ENCODE measurements at places on chromosomes 1 and 21.

DNA sequence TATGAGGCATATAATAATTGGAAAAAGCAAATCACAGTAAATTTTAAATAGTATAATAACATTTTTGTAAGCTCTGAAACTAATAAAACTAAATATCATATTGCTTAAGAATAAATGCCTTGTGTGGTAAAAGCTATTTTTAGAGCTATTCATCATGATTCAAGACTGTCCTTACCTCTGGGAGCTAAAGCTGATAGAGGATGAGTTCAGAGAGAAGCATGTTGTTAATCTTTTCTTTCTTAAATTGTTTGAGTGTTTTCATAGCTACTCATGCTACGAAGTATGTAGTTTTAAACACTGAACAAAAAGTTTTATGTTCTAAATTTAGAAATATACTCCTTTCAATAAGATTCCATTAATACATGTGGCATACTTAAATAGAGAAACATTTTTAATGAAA is 30.5 kb downstream of the IFI16 start:
- peak; percentile 84 for DNase-seq

GRCh38 chr1:53122961-53123413 is 19.5 kb downstream of the SLC1A7 start:
- no peak for DNase-seq

DNA sequence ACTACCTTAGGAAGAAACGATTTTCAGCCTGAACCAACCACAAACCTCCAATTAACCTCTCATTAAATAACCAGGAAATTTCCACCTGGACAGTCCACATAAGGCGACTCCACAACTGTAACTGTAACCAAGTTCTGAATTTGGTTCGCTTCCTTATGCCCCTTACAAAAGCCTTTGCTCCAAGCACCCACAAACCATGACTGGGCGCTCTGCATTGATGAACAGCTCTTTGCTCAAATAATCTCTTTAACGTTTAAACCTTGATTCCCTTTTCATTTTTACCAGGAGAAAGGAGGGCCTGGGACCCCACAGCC is 38.2 kb upstream of the ZNF124 start:
- peak; percentile 15 for DNase-seq

GRCh38 chr1:109481646-109482045 is 2.1 kb upstream of the ATXN7L2 start:
- no peak for DNase-seq

GRCh38 chr1:96409087-96409486 is 312.5 kb upstream of the PTBP2 start:
- no peak for DNase-seq

DNA sequence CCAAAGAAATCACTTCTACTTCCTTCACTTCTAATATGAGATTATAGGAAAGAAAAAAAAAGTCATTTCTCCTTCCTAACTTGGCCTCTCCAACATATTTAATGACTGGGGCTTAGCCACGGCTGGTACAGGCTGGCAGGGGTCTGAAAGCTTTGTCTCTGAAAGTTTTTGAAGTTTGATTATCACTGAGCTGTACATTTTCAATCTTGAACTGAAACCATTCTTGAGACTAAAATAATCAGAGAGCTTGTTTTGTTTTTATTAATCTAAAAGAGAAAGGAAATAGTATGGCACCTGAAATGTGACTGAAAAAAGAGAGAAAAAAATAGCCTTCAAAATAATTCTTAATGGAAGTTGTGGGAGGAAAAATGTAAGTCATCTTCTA is 3.8 kb upstream of the KRTAP19-8 start:
- DNase-seq = no peak

- DNase-seq = no peak
These were observed 193.9 kb upstream of the C1orf174 start for GRCh38 chr1:4093856-4094565.

- DNase-seq = peak; percentile 12
These were observed 40.2 kb upstream of the PARP1 start for GRCh38 chr1:226447932-226448665.

DNA sequence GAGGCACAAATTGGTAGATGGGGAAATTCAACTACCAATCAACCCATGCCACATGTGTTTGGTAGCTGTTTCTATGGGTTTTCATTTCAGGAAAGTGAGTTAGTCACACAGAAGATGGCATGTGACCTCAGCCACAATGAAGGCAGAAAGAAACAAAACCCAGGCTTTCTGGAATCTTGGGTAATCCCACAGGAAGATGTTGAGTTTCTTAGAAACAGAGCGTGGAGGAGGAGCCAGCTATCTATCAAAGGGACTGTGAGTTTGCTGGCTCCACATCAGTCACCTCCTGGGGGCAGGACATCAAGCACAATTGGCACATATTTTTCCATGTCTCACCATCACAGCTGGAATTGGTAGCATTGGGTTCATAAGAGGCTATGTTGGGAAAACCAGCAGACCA is 188.9 kb upstream of the PLXNA2 start:
- no peak for DNase-seq

- DNase-seq = no peak
These were observed 439.4 kb downstream of the GPATCH2 start for GRCh38 chr1:217191441-217191840.
